ENCODE measurements at places on chromosomes 3 and 15.

GRCh38 chr15:88098361-88098760 lies 158.2 kb downstream of the NTRK3 start:
- no peak for DNase-seq

- DNase-seq, result no peak
Observed at GRCh38 chr3:66722675-66723074, 221.9 kb upstream of the LRIG1 start.

- no peak for DNase-seq
Observed at GRCh38 chr3:193974671-193975535, 161.0 kb upstream of the HES1 start.

DNA sequence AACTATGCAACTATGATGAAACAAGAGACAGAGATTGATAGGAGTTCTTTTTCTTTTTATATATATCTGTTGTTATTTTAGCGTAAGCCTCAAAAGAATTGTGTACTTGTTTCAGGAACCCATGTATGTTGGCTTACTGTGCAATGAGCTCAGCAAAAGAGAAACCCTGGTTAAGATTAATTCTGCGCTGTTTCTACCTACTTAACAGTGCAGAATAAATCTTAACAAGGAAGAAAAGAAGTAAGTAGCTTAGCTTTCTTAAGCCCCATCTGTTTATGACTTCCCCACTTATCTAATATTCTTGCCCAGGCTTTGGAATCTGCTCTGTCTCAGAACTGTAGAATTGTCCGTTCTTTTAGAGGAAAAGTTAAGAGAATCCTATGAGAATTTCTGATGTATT lies 27.4 kb downstream of the ECT2 start:
- DNase-seq, result no peak

DNA sequence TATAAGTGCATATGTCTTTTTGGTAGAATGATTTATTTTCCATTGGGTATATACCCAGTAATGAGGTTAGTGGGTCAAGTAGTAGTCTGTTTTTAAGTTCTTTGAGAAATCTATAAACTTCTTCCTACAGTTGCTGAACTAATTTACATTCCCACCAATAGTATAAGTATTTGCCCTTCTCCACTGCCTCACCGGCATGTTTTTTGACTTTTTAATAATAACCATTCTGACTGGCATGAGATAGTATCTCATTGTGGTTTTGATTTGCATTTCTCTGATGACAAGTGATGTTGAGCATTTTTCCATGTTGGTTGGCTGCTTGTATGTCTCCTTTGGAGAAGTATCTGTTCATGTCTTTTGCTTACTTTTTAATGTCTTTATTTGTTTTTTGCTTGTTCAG lies 94.1 kb upstream of the TP63 start:
- DNase-seq, result no peak

DNA sequence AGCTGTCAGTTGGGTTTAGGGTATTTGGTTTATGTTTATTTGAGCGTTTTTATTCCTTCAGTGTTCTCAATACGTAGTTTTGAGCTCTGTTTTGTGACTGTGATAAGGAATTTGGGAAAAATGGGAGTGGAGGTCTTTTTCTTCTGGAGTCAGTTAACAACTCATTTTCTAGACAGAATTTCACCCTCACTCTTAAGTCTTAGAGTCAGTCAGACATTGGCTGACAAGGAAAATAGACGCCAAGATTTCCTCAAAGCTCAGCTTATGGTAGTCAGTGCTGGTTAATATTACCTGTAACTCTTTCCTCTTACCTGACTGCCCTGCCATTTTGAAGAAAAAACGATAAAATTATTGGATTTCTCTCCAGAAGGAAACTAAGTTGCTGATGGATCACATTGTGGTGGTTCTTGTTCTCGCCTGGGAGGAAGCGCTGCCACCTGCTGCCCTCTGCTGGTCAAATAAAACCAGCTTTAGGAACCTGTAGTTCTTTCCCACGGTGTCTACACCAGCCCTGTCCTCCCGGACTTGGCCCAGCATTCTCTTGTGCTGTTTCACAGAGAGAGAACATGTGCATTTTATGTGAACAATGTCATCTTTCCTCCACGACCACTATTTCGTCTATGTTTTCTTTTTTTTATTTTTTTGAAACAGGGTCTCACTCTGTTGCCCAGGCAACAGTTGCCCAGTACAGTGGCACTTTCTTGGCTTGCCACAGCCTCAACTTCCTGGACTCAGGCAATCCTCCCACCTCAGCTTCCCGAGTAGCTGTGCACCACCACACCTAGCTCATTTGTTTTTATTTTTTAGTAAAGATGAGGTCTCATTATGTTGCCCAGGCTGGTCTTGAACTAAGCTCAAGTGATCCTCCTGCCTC lies 41.4 kb upstream of the UMPS start:
- DNase-seq, result peak; percentile 74

All from NCI-H1105 treated with DMSO at 0.1 percent for 48 hours (cell line).